ENCODE measurements at places on chromosomes 1 and 21. TPM values are rescaled to one million over a fixed set of nuclear protein-coding genes. Genes with fewer than 3 reads are reported as not detected.
A peak's percentile ranks its signal among the peaks of the same experiment; 100 is the strongest.

GRCh38 chr1:11397151-11397901 is 81.6 kb upstream of the DISP3 start:
- no peak for DNase-seq

TFF3 gene
- 21.1 TPM for total RNA-seq

- no peak for DNase-seq
Observed at GRCh38 chr1:67586596-67586995, 98.4 kb upstream of the GADD45A start.

DNA sequence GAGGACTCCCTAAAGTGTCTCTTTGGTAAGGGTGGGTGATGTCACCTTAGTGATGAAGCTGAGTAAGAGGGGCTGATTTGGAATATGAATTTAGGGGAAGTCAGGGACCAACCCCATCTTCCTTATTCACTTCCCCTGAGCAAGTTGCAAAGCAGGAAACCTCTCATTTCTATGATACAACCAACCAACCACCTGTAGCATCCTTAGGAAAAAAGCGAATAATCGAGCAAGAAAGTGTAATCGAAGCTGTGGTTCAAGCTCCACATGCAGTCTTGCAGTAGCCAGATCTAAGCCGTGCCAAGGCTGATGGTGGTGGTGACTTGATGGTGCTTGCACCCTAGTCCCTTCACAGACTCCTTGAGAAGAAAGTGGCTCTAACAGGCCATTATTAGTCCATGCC is 3.2 kb downstream of the TEX35 start:
- DNase-seq = no peak

TNFRSF9 gene
- 0.21 TPM for total RNA-seq

GRCh38 chr1:65068202-65069010 is 79.6 kb upstream of the AK4 start:
- peak; percentile 36 for DNase-seq

GRCh38 chr1:192968323-192968722 is 90.8 kb downstream of the UCHL5 start:
- DNase-seq = no peak

GRCh38 chr1:243849421-243850201 is 432 bp downstream of the AKT3 start:
- DNase-seq = no peak

- no peak for DNase-seq
Observed at GRCh38 chr21:42376338-42376982, 10.1 kb upstream of the TFF1 start.

DNA sequence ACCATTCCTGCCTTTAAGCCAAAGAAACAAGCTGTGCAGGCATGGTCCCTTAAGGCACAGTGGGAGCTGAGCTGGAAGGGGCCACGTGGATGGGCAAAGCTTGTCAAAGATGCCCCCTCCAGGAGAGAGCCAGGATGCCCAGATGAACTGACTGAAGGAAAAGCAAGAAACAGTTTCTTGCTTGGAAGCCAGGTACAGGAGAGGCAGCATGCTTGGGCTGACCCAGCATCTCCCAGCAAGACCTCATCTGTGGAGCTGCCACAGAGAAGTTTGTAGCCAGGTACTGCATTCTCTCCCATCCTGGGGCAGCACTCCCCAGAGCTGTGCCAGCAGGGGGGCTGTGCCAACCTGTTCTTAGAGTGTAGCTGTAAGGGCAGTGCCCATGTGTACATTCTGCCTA is 1.3 kb upstream of the SLC50A1 start:
- no peak for DNase-seq

DNA sequence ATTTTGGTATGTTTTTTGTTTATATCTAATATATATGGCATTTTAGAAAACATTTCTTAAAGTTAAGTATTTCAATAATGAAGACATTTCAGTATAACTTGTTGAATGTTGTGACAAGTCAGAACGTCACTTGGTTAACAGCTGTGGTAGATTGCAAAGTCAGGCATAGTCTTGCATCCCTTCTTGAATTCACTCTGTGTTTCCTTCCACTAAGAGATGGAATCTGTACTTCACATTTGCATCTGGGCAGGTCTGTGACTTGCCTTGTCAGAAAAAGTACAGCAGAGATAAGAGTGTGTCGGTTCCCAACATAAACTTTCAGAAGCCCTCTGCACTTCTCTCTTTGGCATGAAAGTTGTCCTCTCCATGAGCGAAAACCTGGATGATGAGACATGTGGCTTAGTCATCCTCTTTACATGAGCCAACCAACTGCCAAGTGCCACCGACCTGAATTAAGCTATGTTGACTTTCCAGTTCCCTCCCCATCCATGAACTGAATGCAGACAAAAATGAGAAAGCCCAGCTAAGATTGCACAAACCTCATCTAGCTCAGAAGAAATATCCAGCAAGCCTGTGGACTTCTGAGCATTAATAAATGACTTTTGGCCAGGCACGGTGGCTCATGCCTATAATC is 1730.2 kb downstream of the MRPL39 start:
- no peak for DNase-seq

GRCh38 chr21:29256126-29256910 is 42.4 kb upstream of the BACH1 start:
- DNase-seq = no peak

RASSF5 gene
- 32.3 TPM for total RNA-seq

GRCh38 chr1:76593141-76593540 is 274.1 kb upstream of the ST6GALNAC5 start:
- DNase-seq = no peak

SAMD13 gene
- total RNA-seq = not detected

HES3 gene
- total RNA-seq = not detected

FMO2 gene
- 35.9 TPM for total RNA-seq

DNA sequence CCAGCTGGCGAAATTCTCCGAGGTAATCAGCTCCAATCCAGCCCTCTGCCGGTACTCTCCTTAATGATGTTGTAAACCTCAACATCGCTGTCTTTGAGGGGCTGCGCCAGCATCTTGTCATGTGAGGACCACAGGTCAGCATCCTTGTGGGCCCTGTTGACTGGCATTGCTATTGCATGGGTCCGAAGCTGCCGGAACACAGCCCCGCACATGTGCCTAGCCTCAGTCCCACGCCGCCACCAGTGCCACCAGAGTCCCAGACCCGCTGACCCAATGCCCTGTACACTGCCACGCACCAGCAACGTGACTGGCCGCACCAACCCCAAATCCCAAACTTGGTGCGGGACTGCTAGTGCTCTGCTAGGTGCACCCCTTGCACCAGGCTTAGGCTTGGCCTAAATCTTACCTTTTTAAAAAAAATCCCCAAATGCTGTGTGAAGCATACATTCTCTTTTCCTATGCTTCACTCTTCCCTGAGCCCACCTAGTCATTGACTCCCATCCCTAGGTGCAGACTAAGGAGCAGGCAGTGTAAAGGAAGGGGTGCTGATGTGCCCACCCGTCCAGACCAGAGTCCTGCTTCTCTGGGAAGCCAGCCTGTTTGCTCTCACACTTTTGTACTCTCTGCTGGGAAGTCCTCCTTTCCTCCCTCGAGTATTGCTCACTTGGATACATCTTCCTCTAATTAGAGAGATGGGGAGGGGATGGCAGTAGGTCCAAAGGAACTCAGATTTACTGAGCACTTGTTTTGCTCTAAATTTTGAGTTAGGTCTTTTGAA is 81.9 kb upstream of the ARTN start:
- no peak for DNase-seq

SEC16B gene
- 13.3 TPM for total RNA-seq

GRCh38 chr1:54284781-54285529 is 85.0 kb downstream of the MRPL37 start:
- DNase-seq = no peak

DNA sequence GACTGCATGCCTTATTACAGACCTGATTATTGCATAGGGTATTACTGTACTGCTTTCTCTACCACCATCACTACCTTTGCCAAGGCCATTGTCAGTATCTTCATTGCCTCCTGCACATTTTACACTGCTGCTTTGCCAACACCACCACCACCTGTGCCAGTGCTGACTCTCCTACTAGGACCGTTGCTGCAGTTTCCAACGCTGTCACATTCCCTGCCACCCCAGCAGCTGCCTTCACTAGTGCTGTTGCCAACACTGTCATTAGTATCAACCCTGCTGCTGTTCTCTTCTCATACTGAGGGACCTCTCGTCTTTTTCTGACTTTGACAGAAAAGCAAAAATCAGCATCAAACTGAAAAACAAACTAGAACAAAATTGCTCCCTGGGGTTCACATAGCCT is 394.9 kb upstream of the B3GALT2 start:
- DNase-seq = no peak

GRCh38 chr1:1428174-1428573 is 7.1 kb upstream of the ANKRD65 start:
- no peak for DNase-seq

DNA sequence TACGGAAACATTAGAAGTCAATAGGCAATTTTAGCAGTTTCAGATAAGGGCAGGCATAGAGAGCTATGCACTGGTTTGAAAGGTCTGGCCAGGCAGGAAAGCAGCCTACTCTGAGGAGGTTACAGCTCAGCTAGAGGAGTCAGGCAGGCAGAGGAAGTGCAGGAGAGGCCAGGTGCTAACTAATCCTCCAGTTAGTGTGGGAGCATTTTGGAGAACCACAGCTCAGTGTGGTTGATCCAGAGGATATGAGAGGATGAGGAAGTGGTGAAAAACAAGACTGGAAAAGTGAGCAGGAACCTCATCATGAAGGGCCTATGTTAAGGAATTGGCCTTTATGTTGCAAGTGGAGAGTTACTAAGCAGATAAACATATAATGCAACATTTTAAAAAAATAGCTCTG is 282.4 kb upstream of the SGIP1 start:
- DNase-seq = no peak

DNA sequence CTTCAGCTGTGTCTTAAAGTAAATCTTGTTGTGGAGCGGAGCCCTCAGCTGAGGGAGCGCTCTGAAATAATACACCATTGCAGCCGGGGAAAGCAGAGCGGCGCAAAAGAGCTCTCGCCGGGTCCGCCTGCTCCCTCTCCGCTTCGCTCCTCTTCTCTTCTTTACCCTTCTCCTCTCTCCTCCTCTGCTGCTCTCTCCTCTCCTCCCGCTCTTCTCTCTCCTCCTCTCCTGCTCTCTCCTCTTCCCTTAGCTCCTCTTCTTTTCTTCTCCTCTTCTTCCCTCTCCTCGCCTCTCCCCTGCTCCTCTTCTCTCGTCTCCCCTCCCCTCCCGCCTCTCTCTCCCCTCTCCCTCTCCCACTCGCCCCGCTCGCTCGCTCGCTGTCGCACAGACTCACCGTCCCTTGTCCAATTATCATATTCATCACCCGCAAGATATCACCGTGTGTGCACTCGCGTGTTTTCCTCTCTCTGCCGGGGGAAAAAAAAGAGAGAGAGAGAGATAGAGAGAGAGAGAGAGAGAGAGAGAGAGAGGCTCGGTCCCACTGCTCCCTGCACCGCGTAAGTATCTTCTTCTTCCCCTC is at the start of gene PROX1:
Gene PROX1 (plus strand): TSS at position 47 of the 580 bp plus-strand sequence. CDS start 8,563 bp downstream, outside the sequence.
- peak; percentile 36 for DNase-seq

DNA sequence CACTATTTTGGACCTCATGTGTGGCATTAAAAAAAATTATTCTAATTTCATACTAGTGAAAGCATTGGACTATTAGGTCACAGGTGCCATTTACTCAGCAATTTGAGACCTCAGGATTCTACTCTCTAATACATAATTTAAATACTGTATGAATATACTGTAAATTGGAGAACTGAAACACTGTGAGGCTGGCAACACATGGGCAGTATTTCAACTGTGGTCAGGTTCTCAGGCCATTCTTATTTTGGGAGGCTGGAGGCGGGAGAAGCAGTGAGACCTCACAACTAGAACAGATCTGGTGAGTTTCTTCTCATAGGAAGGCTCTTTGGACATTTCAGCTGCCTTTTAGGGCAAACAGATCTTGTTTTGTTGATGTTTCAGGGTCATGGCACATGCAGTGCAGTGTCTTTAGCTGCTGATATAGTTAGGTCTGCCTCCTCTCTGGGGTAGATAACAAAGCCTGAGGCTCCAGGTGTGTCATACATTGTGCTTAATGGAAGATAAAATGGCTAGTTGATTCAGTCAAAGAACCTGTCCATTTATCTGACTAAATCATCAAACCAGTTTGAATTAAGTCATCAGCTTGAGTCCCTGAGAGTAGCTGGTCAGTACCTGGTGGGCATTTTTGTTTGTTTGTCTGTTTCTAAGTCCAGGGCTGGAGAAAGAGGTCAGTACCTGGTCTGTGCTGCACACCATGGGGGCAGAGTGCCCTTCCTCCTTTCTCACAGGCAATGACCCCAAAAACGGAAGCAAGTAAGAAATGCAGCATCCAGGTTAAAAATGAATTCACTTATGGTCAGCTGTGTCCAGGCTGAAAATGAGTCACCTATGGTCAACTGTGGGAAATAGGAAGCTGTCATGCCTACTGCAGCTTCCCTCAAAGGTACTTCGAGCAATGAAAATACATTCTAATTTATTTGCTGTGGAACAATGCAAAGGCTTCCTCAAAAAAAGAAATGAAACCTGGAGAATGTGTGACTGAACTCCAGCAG is 216.2 kb downstream of the SDCCAG8 start:
- no peak for DNase-seq

DNA sequence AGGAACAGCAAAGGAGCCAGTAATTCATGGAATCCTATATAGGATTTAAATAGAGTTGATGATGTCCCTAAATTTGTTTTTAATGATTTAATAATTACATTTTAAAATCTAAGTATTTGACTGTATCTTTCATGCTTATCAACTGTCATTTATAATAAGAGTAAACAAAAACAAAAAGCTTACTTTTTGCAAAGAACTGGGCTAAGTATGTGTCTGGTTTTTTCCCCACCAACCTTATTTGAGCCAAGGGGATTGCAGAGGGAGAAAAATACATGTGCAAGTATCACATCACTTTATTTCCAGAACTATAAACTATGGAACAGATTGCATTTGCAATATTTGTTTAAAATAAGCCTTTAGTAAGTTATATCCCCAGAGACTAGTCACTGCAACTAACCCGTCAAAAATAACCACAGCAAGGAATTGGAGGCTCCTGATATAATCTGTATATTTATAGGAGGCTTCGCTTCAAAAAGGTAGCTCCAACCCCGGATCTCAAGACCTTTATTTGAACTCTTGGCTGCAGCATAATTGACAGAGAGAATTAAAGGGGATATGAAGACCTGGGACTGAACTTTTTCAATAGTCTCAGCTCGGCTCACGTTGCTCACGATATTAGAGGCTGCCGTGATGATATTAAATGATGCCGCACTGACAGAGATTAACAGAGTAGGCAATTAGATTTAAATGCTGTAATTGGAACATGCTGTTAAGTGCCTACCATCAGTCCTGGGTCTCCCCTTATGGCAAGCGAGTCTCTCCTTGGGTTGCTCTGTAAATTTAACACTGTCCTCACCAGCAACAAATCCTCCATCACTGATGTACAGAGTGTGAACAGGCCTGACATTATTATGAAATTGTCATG is 329.1 kb upstream of the NFIA start:
- DNase-seq = no peak

DNA sequence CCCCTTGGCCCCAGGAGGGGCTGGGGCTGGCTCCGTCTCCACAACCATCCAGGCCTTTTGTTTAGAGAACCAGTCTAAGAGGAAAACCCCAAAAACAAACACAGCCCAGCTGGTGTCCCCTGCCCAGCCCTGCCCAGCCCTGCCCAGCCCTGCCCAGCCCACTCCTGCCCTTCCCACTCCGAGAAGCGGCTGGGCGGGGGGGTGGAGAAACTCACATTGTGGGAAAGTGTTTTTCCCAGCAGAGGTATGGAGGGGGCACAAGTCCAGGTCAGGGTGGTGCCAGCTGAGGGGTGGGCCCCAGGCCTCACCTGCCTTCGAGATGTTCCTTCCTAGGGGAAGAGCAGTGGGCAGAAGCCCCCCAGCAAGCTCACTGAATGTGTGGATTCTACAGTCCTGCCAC is 10.0 kb upstream of the FAM131C start:
- no peak for DNase-seq
